Fibroblast of upper back skin (primary cell): ENCODE measurements at places on chromosomes 2 and 18.

DNA sequence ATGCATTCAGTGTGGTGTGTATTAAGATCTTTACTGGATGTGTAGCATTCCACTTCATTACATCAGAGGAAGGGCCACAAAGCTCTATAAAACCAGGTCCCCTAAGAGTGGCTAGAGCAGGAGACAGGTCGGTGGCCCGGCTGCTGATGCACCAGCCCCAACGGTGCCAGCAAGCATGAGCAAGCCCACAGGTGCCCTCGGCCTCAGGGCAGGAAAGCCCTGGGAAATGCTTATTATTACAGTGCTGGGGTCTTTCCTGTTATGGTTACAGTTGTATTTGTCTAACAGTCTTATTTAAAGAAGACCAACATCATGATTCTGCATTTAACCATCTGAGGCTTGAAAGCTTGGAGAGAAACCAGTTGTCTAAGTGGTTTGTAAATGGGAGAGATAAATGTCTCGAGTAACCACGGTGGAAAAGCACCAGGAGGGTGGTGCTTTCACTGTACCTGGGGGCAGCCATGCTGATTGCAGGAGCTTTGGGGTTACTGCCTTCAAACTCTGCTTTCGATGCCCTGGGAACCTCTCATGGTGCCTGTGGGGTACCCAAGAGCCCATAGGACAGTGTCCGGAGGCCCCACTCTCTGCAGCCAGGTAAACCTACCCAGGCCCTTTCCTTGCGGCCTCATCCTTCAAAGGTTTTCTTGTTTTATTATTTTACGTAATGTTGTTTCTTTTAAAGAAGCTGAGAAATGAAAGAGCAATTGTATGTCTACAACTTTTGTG, 133.1 kb downstream of the SH3RF3 start:
- no peak for DNase-seq

DNA sequence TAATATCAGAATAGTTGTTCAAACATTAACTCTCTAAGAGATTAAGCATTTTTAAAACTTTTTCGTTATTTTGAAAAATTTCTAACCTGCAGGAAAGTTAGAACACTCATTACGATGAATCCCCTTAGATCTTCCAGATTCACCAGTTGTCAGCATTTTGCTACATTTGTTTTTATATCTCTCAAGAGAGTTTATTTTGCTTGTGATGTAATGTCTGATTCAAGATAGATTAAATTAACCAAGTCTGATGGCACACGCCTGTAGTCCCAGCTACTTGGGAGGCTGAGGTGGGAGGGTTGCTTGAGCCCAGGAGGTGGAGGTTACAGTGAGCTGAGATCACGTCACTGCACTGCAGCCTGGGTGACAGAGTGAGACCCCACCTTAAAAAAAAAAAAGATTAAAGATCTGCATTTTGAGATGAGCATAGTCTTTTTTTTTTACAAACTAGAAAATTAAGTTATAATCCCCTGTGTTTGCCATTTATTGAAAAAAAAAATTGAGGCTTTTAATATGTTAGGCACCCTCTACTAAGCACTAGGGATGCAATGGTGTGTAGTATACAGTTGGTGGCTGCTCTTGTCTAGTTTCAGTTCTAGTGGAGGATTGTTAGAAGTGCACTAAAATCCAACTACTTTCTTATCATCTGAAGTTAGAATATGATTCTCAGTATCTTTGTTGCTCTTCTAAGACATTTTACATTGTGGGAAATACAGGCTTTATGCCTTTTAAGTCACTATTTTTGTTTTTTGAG, 20.9 kb downstream of the RAB10 start:
- DNase-seq: no peak

- no peak for DNase-seq
Measured at GRCh38 chr2:98935777-98936352, at the start of gene CRACDL. Gene CRACDL (minus strand): TSS chr2:98936225. CDS start chr2:98846800, 89,425 bp downstream.

DNA sequence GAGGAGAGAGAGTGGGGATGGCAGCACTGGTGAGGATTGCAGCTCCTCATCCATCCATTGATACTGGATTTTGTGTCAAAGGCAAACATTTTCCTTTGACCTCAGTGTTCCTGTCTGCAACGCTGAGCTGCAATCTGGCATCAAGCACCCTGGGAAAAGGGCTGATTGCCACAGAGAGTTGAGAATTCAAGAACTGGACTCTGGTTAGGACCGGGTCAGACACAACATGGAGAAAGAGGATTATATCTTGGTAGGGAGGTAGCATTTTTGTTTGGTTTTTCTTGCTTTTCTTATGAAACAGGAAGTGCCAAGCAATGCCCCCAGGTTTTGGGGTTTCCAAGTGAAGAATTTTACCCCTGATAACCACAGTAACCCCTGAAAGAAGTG, 81.9 kb upstream of the PKDCC start:
- DNase-seq: peak; percentile 43

DNA sequence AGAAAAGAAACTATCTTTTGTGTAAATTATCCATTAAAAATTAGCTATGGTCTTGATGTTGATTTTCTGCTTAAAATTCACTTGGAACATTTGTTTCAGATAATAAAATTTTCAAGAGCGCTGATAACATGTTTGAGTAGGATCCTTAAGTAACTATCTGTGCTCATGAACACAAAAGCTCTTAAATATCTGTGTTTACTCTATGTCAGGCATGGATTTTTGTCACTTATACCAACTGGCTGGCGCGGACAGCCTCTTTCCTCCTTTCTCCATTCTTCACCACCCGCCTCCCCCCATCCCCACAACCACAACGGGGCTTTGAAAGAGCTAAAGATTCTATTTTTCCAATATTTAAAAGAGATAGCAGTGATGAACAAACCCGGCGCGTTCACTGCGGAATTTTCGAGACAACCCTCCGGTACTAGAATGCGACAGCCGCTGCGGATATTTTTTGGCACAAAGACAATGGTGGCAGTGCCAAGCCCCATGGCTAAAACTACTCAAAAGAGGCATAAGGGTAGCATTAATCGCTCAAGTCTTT, 181.5 kb downstream of the TCF4 start:
- DNase-seq: no peak
